ENCODE measurements at places on chromosomes 7 and 10. TPM values are rescaled to one million over a fixed set of nuclear protein-coding genes. Genes with fewer than 3 reads are reported as not detected.

DNA sequence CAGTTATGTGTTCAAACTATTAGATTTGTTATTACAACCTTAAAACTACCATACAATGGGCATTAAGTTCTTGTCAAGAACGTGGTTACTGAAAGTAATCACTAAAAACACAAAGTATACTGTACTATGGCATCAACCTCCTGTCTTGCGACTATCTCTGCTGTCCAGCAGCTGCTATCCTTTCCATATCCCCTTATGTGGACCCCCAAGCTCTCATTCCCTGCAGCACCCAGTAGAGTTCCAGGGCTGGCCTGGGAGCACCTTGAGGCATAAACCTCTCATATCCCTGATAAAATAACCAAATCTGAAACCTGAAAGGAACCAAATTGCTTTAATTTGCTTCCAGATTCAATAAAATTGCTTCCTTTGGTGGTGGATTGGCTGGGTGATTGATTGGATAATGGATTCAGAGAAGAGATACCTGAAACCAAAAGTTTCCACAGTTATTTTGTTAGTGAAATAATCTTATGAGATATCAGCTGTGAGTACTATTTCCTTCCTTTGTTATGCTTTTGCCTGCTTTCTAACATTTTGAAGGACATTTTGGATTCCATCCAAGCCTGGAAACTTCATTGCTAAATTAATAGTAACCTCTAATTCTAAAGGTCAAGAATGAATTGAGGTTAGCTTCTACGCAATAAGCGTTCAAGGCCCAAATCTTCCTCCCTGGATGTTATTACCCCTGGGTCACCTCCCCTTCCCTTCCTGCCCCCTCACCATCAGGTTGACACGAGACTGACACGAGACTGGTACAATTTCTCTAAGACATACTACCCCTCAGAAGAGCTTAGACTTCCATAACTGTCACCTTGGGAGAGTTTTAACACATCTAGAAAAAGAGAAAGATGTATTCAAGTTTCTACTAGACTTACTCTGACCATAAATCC lies 48.8 kb downstream of the RELN start:
- DNase-seq = no peak

The ELOVL3 gene
- total RNA-seq = not detected

- DNase-seq = no peak
Observed at GRCh38 chr10:83954193-83954799, 185.0 kb upstream of the GHITM start.

- no peak for DNase-seq
Observed at GRCh38 chr10:9957351-9957750, 1060.3 kb upstream of the CELF2 start.

The SFTPA1 gene
- not detected for total RNA-seq

The OR2A1 gene
- not detected for total RNA-seq

- no peak for DNase-seq
Observed at GRCh38 chr7:55310287-55311025, 54.7 kb upstream of the LANCL2 start.

DNA sequence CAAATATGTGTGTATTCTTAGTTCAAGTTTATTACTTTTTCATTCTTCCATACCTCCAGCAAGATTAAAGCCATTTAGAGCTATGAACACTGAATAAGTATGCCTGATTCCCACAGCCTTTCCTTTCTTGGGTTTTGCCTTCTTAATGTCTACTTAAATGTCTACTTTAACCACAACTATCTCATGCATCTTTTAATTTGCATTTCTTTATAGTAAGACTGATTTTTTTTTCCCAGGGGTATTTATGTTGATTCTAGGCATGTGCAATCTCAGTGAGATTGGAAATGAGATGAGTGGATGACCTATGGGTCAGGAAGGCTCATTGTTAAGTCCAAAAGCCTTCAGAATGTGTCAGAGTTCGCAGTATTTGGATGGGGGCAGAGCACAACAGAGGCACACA lies 3.6 kb downstream of the PCBD1 start:
- DNase-seq = no peak

GRCh38 chr7:107697321-107698049 lies 36.9 kb downstream of the SLC26A4 start:
- DNase-seq = no peak

The SPAM1 gene
- total RNA-seq = not detected

GRCh38 chr10:33660329-33660728 lies 325.9 kb upstream of the NRP1 start:
- no peak for DNase-seq

The NXPH1 gene
- total RNA-seq = not detected

The THSD7A gene
- not detected for total RNA-seq

- no peak for DNase-seq
Observed at GRCh38 chr7:106614751-106615150, 46.2 kb downstream of the CCDC71L start.

The FFAR4 gene
- total RNA-seq = not detected

The IQUB gene
- total RNA-seq = not detected

- DNase-seq = no peak
Observed at GRCh38 chr7:158963771-158964241, 107.4 kb downstream of the DYNC2I1 start.

The FAM237B gene
- not detected for total RNA-seq

DNA sequence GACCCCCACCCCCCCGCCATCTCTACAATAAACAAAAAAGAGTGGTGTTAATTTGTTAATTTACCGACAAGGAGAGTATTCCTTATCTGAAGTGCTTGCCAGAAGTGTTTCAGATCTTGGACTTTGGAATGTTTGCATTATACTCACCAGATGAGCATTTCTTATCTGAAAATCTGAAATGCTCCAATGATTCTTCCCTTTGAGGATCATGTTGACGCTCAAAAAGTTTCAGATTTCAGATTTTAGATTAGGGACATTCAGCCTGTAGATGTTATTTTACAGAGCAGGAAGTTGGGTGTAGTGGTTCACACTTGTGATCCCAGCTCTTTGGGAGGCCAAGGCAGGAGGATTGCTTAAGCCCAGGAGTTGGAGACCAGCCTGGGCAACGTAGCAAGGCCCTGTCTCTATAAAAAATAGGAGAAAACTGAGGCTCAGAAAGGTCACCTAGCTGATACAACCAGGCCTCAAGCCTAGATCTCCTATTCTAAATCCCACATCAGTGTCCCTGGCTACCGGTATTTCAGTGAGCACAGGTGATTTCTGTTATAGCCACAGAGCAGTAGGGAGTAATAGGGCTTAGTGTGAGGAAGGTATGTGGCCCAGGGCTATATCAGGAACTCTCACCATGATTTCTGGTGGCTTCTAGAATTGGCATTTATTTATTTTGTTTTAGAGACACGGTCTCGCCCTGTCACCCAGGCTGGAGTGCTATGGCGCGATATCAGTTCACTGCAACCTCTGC lies 35.4 kb downstream of the TMEM120A start:
- DNase-seq = no peak

- DNase-seq = no peak
Observed at GRCh38 chr10:7541137-7542087, 125.4 kb downstream of the ITIH5 start.

The GPR85 gene
- total RNA-seq = not detected

- no peak for DNase-seq
Observed at GRCh38 chr10:120075349-120075748, 182.8 kb downstream of the SEC23IP start.

The LLCFC1 gene
- not detected for total RNA-seq

- no peak for DNase-seq
Observed at GRCh38 chr7:54757711-54758110, 1.3 kb downstream of the SEC61G start.

- no peak for DNase-seq
Observed at GRCh38 chr7:74480861-74481417, 27.2 kb downstream of the GTF2IRD1 start.

DNA sequence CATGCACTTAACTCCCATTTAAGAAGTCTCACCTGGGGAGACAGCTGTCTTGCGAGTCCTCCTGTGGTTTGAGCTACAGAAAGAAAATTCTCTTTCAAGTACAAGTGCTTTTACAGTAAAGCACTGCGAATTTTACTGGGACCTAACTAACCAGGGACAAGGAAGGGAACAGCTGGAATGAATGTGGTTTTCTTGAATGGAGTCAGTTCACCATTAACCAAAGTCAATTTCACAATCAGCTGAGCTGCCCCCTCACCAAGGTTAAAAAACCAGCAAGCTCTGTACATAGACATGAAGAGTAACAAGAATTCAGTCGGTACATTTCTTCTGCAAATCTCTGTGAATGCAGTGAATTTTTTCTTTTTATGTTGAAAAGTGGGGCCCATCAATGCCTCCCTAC lies 56.3 kb downstream of the GFRA1 start:
- no peak for DNase-seq

GRCh38 chr10:1163204-1163660 lies 107.0 kb downstream of the WDR37 start:
- no peak for DNase-seq

GRCh38 chr7:88546808-88547207 lies 212.7 kb upstream of the ZNF804B start:
- peak; percentile 2 for DNase-seq

- no peak for DNase-seq
Observed at GRCh38 chr7:71668572-71668971, 536.6 kb downstream of the GALNT17 start.

DNA sequence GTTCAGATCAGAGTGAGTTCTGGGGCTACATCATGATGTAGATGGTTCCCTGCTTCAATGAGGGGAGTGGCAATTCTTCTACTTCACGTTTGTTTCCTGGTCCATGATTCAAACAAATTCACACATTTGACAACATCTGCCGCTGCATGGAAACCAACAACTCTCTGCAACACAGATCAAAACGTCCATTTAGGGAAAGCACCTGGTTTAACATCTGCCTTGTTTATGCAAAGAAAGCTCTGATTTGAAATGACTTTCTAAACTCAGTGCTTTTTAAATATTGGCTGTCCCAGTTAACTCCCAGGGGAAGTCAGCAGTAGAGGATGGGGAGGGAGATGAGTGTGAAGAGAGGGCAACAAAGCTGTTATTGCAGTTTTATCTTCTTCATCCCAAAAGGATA lies 93.8 kb downstream of the GAD2 start:
- DNase-seq = no peak

- peak; percentile 32 for DNase-seq
Observed at GRCh38 chr7:2242541-2243429, 759 bp downstream of the NUDT1 start.

DNA sequence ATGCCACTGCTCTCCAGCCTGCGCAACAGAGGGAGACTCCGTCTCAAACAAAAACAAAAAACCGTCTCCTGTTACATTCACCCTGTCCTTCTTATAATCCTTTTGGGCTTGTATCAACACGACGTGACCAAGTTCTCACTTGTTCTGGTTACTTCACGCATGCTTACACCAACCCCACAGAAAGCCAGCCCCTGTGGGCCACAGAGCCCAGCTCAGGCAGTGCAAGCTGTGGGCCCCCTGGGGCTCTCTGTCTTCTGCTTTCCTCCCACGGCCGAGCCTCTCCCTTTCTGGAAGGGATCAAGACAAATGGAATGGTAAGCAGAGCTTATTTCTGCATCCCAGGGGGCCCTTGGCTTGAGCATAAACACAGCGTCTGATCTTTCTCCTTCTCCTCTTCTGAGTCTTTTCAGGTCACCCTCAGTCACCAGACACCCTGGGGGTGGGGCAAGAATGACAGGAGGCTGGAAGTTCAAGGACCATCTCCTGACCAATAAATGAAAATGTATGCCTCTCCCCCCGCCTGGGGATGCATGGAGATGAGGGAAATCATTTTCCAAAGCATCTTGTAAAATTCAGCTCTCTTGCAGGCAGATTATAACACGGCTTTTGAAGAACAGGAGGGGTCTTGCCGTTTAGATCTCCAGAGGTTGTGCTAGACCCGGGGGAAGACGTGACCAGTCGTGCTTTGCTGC lies 19.0 kb upstream of the TRIM56 start:
- no peak for DNase-seq

DNA sequence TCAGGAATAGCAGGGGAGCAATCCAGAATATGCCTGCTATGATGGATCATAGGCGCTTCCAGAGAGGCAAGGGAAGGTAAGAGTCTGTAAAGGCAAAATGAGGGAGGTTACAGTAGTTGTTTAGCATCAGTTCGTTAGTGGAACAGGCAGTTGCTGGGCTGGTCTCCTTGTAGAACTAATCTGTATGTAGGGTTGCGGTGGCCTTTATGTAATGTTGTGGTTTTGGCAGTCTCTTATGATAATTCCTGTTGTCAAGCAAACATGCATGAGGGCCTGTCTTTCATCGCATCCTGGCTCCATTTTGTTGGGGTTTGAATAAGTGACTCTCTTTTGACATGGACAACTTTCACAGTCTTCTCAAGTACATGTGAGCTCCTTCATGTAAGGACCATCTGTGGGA lies 427.8 kb upstream of the LRGUK start:
- DNase-seq = no peak

- DNase-seq = no peak
Observed at GRCh38 chr7:16874066-16874465, 7.7 kb downstream of the AGR3 start.

DNA sequence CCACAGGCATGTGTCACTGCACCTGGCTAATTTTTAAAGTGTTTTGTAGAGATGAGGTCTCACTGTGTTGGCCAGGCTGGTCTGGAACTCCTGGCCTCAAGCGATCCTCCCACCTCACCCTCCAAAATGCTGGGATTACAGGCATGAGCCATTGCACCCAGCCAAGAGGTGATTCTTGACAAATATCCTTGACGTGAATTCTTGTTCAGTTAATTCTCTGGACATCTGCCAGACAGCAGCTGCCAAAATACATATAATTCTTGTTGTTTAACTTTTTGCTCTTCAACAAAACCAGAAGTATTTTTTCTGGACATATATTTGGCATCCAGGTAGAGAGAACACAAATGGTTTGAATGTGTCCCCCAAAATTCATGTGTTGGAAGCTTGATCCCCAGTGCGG lies 3.2 kb downstream of the ACADSB start:
- DNase-seq = no peak

- no peak for DNase-seq
Observed at GRCh38 chr7:143325240-143325639, 9.3 kb downstream of the CLCN1 start.

DNA sequence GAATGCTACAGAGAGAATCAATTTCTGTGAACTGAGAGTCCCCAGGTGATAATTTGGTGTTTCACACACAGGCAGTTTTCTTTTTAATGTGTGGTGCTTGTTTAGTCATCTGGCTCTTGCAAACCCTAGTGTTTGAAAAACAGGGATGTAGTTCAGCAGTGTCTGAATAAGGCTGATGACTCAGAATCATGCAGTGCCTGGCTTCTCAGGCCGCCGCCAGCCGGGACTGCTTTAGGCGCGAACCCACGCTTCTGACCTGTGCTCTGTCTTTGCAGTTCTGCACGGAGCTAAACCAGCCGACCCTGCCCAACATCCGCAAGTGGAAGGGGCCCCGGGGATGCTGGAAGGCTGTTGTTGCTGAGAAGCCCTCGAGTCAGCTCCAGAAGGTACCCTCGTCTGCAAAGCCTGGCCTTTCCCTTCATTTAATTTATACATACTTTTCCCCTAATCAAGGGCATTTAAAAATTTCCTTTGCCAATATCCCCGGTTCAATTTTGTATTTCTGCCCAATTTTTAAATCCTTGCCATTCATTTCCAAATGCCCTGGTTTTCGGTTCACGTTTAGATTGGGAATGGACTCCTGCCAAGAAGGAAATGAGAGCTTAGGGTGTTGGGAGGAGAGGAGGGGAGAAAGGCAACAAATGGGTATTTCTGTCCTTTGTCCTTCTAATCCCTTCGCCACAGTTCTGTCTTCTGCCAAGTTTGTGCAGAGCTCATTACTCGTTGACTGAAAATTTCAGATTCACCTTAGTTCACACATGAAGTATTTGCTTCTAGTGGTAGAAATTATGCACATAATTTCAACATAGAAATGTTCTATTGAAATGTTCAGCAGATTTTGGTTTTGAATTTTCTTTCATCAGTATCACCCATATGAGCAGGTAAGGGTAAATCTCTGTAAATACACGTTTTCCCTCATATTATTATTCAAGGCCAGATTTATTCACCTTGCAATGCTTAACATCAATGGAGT lies 108.5 kb upstream of the ANLN start:
- DNase-seq = no peak

The NOS3 gene
- 6.1 TPM for total RNA-seq
